ENCODE measurements at places on chromosomes 2 and 18.

GRCh38 chr2:37268111-37268510 lies 36.7 kb downstream of the NDUFAF7 start:
- no peak for DNase-seq

- DNase-seq = no peak
Measured at GRCh38 chr18:35467624-35468016, 30.1 kb downstream of the INO80C start.

GRCh38 chr2:79994161-79994560 lies 310.4 kb downstream of the LRRTM1 start:
- DNase-seq = no peak

GRCh38 chr2:29502460-29502911 lies 387.3 kb downstream of the CLIP4 start:
- DNase-seq = no peak

DNA sequence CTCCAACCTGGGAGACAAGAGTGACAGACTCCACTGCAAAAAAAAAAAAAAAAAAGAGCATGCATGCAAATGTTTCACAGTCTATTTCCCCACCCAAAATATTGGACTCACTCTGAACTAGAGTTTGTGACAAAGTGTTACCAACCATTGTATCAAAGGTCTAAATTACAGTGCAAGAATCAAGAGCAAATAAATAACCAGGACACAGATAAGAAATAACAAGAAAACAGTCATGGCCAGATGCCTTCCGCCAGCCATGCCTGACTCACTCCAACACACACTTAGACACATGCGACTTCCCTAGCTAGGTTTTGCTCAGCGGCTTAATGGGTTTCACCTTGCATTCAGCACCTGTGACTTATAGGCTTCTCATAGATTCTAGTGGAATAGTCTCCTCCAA lies 62.8 kb downstream of the CYB5A start:
- DNase-seq = no peak

Measured in HS-5 (cell line).